Upper lobe of left lung (tissue), 6 donors: ENCODE measurements at places on chromosomes 1 and 21. TPM values are rescaled to one million over a fixed set of nuclear protein-coding genes. Genes with fewer than 3 reads are reported as not detected.

OR2L13 gene
- total RNA-seq, result not detected

TRNP1 gene
- total RNA-seq, result 9.1 TPM

MAP10 gene
- total RNA-seq, result 0.78 TPM

NKAIN1 gene
- not detected for total RNA-seq

SLC5A9 gene
- total RNA-seq, result 2.9 TPM

FAM163A gene
- not detected for total RNA-seq

F5 gene
- 5.0 TPM for total RNA-seq

GPR25 gene
- not detected for total RNA-seq

CYP4A11 gene
- not detected for total RNA-seq

GNAT2 gene
- not detected for total RNA-seq

LCE1F gene
- not detected for total RNA-seq

CD5L gene
- 4.6 TPM for total RNA-seq

MPZ gene
- total RNA-seq, result 2.3 TPM

FALEC gene
- 4.2 TPM for total RNA-seq

ATP1A4 gene
- not detected for total RNA-seq

MPC2 gene
- total RNA-seq, result 55.6 TPM

LDLRAD1 gene
- 0.46 TPM for total RNA-seq

NPR1 gene
- 63.9 TPM for total RNA-seq

ADORA3 gene
- total RNA-seq, result 10.0 TPM

VTCN1 gene
- total RNA-seq, result not detected

ADAM15 gene
- total RNA-seq, result 52.1 TPM

IPO9 gene
- total RNA-seq, result 35.6 TPM

ITLN2 gene
- 24.7 TPM for total RNA-seq

SMCP gene
- total RNA-seq, result not detected

KCNE2 gene
- total RNA-seq, result not detected

TMEM183A gene
- total RNA-seq, result 45.4 TPM

SPRTN gene
- total RNA-seq, result 14.4 TPM

SFT2D2 gene
- 47.7 TPM for total RNA-seq

GJA5 gene
- 8.4 TPM for total RNA-seq
